Hematopoietic multipotent progenitor cell treated with erythropoietin and hydrocortisone succinate and interleukin-3 and kit ligand, for 17 days (in vitro differentiated cells): ENCODE measurements at places on chromosomes 1 and 21.

- no peak for DNase-seq
Observed at GRCh38 chr21:44903689-44904088, 17.0 kb downstream of the ITGB2 start.

DNA sequence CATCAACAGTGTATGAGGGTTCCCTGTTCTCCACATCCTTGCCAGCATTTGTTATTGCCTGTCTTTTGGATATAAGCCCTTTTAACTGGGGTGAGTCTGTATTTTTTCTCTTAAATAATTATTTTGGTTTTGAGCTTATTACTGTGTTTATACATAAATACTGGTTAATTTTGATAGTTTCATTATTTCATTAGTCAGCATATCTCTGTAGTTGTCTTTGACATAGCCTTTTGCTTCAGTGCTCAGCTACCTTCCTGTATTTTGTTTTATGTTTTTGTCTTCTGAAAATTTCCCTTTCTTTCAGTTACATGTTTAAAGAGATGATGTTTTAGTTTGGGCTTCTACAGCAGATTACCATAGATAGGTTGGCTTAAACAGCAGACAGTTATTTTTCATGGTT is 138.1 kb downstream of the XPR1 start:
- DNase-seq, result no peak

- no peak for DNase-seq
Observed at GRCh38 chr1:215458104-215458503, 109.0 kb upstream of the KCTD3 start.

GRCh38 chr1:230145505-230145899 is 78.5 kb downstream of the GALNT2 start:
- peak; percentile 83 for DNase-seq

- DNase-seq, result peak; percentile 43
Observed at GRCh38 chr1:37498872-37499617, 15.5 kb downstream of the MEAF6 start.

DNA sequence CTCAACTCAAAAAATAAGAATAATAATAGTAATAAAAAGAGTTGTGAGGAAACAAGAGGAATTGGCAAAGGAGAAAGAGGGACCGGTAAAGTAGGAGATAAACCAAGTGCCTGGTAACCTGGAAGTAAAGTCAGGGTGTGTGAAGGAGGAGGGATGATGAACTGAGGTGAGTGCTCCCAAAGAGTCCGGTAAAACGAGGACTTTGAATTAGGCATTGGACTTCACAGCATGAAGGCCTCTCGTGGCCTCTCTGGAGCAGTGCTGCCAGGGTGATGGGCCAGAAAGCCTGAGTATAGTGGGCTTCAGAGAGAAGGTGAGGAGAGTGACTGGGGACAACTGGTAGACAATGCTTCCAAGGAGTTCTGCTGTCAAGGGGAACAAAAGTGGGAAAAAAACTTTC is 17.6 kb downstream of the RPL11 start:
- no peak for DNase-seq

- DNase-seq, result no peak
Observed at GRCh38 chr1:87226341-87226760, 102.3 kb upstream of the LMO4 start.

GRCh38 chr1:14945132-14946010 is 208.2 kb upstream of the TMEM51 start:
- DNase-seq, result no peak

DNA sequence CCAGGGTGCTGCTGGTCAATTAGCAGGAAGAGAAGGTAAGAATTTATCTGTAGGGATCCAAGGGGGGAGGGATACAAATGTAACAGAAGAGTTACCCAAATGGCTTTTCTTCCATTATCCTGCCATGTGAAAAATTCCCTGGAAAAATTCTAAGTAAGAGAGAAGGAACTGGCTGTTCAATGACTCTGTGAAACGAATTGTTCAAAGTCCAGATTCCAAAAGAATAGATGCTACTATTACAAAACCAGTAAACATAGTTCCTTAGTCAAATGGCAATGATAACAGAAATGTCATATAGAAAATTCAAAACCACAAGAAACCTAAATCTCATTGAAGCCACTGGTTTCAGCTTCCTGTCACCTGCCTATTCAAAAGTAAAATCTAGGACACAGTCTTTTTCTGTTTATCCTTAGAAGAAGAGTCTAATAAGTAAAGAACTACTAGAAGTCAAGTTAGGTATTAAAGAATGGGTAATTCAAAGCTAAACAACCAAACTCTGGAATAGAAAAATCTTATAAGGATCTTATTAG is 102.6 kb downstream of the ZNF644 start:
- DNase-seq, result no peak

GRCh38 chr1:233172201-233172600 is 123.3 kb downstream of the PCNX2 start:
- DNase-seq, result no peak

DNA sequence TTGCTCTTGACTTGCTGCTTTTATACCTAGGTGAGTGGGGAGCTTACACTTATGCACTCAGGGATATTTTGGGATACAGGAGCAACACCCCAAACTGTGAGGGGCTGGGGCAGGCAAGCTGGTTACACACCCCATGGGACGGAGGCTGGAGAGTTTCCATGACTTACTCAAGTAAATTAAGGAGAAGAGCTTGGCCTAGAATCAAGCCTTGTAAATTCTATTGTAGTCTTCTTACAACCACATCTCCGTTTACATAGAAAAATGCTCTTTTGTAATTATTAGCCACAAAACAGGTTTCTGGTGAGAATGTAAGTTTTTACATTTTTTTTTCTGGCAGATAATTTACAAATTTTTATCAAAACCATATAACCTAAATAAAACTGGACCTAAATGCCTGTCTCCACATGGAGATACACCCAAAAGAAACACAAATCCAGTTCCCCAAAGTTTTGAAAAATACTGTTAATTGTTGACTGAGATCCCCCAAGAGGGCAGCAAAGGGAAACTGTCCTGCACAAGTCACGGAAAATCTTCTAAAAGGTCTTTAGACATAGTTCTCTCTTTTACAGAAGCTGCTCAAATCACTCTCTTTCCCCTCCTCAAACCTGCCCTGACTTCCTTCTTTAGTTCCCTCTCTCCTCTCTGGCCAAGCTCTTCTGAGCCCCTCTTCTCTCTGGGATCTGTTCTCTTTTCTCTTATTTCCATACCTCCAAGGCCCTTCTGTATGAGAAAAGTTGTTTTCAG is 134.0 kb downstream of the HIVEP3 start:
- DNase-seq, result no peak

DNA sequence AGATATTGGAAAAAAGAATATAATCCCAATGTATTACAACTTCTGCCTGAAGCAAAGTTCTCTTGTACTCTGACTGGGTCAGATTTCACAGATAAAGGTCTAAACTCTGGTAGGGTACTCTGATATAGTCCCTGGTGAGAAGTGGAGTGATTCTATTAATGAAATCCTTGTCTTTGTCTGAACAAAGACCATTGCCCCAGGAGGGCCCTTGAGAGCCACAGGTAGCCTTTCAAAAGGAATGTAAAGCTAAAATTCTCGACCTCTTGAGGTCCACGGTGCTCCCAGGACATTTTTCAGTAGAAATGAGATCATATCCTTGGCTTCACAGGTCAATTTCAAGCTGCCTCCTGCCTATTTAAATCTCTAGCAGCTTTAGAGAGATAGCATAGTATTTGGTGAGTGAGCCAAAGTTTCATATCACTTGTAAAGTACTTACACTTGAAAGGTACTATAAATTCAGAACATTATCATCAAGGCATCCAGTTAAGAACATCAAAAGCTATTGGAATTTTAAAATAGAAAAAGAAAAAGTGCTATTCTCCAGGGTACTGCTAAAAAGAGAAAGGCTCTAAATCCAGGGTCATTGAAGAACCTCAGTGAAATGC is 10.1 kb downstream of the TNNI3K start:
- DNase-seq, result no peak

DNA sequence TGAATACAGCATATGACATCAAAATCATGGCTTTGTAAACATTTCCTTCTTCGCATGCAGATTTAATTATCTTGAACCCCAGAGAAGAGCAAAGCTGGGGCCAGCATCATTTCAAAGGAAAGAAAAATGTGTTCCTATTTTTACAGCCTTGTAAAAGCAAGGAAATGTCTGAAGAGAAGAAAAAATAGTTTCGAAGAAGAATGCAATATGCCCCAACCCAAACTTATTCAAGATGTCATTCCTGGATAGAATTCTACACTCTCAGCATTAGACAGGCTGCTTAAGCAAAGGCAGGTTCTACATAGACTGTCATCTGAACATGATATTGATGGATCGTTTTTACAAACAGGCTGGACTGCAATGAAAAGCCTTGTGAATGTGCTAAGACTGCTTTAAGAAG is 900.8 kb downstream of the TTLL7 start:
- DNase-seq, result no peak

DNA sequence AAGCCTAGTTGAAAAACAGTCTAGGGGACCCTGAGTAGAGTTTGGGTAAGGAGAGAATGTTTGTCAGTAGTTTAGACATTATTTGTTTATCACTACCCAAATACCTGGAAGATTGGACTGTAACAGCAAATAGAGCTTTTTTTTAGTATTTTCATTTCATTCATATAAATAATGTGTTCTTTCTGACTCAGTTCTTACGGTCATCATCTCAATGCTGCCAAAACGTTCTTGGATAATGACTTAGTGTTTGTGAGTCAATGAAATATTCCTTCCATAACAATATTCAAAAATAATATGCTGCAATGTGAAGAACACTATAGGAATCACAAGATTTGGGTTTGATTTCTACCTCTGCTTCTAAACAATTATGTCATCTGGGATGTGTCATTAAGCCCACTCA is 400.0 kb upstream of the PKN2 start:
- no peak for DNase-seq

DNA sequence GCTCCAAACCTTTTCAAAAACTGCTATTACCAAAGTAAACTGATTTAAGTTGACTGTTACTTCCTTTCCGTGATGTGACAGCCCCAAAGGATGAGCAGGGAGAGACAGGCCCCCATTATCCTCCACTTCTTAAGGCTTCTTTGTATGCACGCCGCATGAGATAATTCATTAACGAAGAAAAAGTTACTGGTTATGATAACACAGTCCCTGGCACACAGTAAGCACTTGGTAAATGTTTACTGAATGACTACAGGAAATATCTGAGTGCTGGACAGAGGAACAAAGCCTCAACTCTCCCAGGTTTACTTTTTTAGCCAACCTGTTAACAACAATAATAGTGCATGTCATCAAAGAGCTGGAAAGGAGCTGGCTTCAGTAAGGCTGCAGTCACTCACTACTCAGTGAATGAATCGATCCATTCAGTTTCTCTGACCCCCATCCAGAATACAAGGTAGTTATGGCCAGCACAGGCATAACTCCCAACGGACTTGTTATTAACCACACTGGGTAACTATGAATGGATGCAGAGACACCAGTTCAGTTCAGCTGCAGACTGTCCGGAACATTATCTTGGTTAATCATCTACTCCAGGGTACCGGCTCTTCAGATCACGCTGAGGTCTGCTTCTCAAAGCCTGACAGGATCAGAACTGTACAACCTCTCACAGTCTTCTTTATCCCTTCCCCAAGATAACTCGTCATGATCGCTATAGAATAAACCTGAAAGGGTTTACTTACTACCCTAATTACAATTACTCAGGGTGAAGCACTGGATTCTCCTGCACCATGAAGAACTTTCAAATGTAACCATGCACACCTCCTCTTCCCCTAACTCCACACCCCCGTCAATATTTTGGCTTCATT is 58.3 kb downstream of the TGFBR3 start:
- DNase-seq, result no peak
